Activated CD4-positive, alpha-beta memory T cell treated with anti-CD3 and anti-CD28 coated beads, Interleukin-2, amount 10 ng/mL, durations not matched to agents 7 days and 5 days (primary cell): ENCODE measurements at places on chromosomes 2 and 18.

- no peak overlapping the region for H3K4me3 ChIP-seq
- no peaks in the 10 kb centered on the region for H3K27me3 ChIP-seq
- no peak for DNase-seq
- no peaks in the 10 kb centered on the region for H3K4me1 ChIP-seq
Measured at GRCh38 chr2:195395362-195395761, 261.7 kb upstream of the SLC39A10 start.

DNA sequence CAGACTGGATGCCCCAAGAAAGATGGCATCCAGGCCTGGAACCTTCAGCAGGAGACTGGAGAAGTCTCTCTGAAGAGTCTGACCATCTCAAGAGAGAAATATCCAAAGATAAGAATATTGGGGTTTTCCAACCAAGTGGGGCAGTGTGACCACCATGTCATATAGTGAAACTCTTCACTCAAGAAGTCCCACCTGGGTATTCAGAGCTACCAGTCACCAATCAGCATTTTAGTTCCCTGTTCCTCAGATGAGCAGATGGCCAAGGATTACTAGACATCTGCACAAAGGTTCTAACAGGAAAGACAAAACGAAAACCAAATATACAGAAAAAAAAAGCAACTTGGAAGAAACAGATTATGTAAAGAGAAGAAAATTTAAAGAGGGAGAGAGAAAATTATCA is 38.5 kb upstream of the CXCR4 start:
- no peak overlapping the region for H3K27ac ChIP-seq
- H3K4me3 ChIP-seq, result no peak overlapping the region
- peaks cover 5% of the 10 kb centered on the region for H3K27me3 ChIP-seq

GRCh38 chr2:236548179-236548921 is 21.3 kb upstream of the ACKR3 start:
- no peak overlapping the region for H3K4me3 ChIP-seq
- no peaks in the 10 kb centered on the region for H3K27me3 ChIP-seq
- H3K36me3 ChIP-seq, result peaks cover 50% of the 10 kb centered on the region
- H3K27ac ChIP-seq, result peak overlapping the region; percentile 98

DNA sequence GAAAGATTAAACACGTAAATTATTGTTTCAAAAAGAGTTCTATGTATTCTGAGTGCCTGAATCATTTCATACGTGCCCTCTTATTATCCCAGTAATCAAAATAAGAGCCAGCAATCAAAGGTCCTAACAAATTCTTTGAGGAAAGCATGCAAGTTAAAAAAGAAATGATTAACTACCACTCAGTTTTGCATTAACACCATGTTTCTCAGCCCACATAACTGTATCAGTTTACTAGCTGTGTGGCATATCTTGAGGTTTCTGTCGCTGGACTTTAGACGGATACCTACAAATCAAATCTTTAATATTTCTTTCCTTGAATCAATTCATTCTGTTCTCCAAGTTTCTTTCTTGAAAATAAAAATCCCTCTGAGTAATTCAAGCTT is 668.9 kb upstream of the CHAC2 start:
- no peak for DNase-seq
- H3K4me3 ChIP-seq, result no peak overlapping the region
- H3K27me3 ChIP-seq, result no peaks in the 10 kb centered on the region
- no peaks in the 10 kb centered on the region for H3K36me3 ChIP-seq
- no peaks in the 10 kb centered on the region for H3K4me1 ChIP-seq

DNA sequence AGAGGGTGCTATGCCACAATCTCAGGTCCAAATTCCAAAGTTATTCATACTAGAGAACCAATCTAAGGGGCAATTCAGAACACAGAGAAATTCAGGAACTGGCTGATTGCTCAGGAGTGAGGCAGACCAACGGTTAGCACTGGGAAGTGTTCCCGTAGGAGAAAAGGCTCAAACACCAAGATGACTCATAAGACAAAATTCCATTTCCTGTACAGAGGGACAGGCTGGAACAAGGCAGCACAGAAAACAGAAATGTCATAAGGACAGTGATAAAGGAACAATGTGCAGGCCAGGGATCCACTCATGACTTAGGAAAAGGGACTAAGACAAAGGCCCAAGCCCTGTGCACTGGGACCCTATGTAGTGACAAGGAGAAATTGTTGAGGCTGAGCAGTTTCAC is 54.2 kb downstream of the PDE1A start:
- H3K4me1 ChIP-seq, result no peaks in the 10 kb centered on the region
- no peak overlapping the region for H3K27ac ChIP-seq
- H3K27me3 ChIP-seq, result no peaks in the 10 kb centered on the region
- no peak overlapping the region for H3K4me3 ChIP-seq

GRCh38 chr2:36360063-36360462 is 4.5 kb downstream of the CRIM1 start:
- H3K27me3 ChIP-seq, result peaks cover 40% of the 10 kb centered on the region
- no peak for DNase-seq
- H3K27ac ChIP-seq, result no peak overlapping the region
- H3K36me3 ChIP-seq, result no peaks in the 10 kb centered on the region
- H3K4me1 ChIP-seq, result peaks cover 24% of the 10 kb centered on the region

DNA sequence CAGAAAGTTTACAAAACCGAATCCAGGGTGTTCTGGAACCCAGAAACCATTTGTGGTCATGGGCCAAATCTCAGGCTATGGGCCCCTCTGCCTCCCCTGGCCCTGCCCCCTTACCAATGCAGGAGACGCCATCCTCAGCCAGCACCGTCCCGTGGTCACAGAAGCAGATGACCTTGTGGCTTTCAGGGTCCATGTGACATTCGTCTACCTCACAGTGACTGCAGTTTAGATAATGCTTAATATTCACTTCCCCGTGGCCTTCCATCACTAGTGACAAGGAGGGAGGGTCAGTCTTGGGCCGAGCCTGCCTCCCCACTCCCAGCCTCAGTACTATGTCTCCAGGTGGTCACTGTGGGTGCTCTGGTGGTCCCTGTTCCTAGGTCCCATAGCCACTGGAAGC is 111.6 kb downstream of the CLIP4 start:
- peaks cover 6% of the 10 kb centered on the region for H3K27me3 ChIP-seq
- H3K36me3 ChIP-seq, result no peaks in the 10 kb centered on the region
- no peak overlapping the region for H3K27ac ChIP-seq
- no peaks in the 10 kb centered on the region for H3K4me1 ChIP-seq
